GM06990 (cell line): ENCODE measurements at places on chromosomes 2 and 18.

GRCh38 chr2:180443888-180444287, 436.8 kb upstream of the CWC22 start:
- DNase-seq, result no peak

DNA sequence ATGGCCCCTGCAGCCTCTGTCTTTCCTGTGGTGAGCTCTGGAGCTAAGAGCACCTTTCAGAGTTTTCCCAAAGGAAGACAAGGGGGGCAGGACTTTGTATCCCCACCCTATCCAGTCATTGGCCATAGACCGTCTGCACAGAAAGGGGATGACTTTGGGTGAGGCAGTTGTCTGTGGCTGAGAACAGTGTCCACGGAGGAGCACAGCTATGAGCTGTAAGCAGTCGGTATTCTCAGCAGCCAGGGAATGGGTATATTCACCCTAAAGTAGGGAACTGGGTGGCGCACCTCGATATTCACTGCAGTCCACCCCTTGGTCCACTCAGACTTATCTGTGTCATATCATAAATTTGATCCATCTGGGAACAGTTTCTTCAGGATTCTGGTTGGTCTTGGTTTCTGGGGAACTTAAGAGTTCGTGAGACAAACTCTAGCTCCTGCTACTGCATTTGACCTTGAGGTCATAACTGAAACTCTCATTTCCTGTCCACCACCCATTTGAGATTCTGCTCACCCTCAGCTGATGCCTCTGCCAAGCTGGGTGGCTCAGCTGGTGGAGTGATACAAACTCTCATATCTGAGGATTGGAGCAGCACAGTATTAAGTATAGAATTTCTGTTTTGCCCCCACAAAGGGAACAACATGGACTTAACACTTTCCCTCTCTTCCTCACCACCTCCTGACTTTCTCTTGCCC, 45.2 kb upstream of the SCG2 start:
- DNase-seq, result no peak

- DNase-seq, result no peak
These were observed 129.9 kb downstream of the TANC1 start for GRCh38 chr2:159098361-159098760.

DNA sequence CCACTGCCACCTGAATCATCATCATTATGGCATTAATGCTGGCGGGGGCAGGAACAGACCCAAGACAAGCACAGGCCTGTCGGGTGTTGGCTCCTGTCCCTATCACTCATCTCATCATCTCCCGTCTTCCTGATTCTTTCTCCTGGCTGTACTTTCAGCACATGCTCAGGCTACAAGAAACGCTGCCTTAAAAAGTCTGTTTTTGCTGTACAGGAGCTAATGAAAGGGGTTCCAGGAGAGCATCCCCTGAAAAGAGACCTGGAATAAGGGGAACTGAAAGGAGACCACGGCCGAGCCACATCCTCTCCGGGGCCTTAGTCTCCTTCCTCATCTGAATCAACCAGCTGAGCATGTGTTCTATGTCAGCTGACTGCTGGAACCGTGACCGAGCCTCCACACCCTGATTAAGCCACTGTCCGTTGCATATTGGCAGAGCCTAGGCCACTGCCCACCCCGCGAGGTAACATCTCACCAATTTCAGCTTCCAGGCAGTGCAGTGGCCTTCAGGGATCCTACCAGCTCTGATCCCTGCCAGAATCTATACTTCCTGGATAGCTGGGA, 62.6 kb downstream of the DNMT3A start:
- peak; percentile 69 for DNase-seq

GRCh38 chr2:86621280-86621943, 2.3 kb downstream of the RNF103 start:
- peak; percentile 14 for DNase-seq

GRCh38 chr2:82837588-82838304, 1621.3 kb downstream of the SUCLG1 start:
- no peak for DNase-seq

DNA sequence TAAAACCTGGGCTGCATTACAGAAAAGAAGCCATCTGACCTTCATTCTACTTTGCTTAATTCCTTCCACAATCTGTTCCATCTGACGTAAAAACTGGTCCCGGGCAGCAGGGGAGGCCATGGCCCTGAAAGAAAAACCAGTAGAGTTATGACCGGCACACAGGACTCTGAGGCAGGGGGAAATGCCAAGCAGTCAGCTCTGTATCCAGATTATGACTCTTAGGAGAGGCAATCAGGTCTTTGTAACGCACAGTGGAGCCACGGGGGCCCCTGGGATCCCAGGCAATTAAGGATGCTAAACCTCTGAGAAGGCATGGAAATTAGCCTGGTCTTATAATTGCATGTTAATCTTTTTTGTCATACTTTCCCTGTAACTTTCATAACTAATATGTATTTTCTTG, 78.4 kb downstream of the CCDC93 start:
- DNase-seq, result no peak

DNA sequence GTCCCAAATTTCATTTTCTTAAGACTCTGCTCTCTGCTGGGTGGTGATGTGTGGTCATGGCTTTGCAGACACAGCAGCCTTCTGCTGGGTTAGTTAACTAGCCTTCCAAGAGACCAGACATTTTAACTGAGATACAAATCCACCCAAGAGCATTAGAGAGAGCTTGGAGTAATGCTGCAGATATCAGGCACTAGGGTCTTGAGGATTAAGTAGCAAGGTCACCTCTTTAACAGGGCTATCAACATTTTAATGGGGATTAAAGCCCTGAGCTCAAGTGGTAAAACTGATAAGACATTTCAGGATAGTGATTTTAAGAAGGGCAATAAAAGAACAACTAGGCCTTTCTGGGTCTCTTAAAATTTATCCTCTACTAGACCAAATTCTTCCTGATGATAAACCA, 461.2 kb downstream of the MEIS1 start:
- DNase-seq, result no peak

GRCh38 chr2:216777637-216778273, 82.1 kb downstream of the TNP1 start:
- peak; percentile 22 for DNase-seq

DNA sequence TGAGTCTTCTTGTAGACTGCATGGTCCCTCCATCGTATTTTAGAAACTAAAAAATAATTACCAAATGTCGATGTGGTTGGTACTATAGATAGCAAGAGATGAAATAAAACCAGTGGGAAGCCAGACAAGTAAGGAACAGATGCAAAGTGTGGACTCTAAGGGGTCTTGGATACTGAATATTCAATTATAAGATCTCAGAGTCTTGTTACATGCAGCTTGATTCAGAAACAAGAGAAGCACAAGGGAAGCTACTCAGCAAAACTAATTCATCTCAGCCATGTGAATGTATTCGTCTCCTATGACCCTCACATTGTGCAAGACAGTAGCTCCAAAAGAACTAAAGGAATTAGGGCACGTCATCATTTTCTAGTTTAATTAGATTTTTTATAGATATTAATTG, 80.9 kb downstream of the CDH20 start:
- DNase-seq, result no peak

DNA sequence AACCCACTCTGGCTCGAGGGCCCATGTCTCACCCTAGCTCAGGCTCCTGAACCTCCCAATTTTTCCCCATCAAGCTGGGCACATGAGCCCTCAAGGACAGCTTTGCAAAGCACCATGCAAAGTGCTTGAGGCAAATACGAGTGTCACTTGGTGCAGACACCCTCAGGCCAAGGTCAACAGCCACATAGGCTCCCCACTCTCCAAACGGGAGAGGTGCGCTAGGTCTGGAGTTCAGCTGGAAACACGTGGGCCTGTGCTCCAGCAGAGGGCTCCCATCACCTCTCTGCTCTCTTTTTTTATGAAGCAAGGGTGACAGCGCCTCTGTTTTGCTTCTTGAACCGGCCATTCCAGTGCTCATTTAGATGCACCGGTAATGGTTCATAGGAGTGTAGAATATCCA, 11.9 kb upstream of the ARHGAP25 start:
- DNase-seq, result no peak

GRCh38 chr2:169039702-169040101, 8.6 kb upstream of the ABCB11 start:
- no peak for DNase-seq

- no peak for DNase-seq
These were observed 98.0 kb downstream of the RND3 start for GRCh38 chr2:150389447-150389846.

GRCh38 chr2:86791573-86791972, 860 bp upstream of the CD8A start:
- no peak for DNase-seq

DNA sequence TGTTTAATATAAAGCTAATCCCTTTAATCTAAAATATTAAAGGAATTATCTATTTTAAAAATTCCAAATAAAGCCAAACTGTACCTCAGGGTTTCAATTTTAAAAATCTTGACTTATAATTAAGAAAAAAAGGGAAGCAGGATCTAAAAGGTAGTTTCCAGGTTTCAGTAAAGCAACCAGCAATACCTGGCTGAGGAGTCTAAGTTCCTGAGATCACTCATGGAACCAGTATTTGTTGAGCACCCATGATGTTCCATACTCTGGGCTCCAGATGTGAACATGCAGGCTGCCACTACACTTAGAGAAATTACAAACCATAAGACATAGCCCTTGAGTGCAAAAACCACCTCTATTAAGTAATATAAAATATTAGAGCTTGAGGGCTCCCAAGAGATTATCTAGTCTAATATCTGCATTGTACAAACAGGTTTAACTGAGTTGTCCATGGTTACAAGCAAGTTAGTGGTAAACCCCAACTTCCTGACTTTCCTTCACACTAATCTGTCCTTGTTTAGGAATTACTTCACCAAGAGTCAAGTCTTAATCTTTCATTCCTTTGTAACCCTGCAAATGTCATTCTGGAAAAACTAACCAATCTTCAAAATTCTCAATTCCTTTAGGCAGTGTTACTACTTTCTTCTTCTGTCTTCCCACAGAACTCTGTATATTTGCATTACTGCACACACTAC, 49.2 kb downstream of the CLASP1 start:
- peak; percentile 43 for DNase-seq

DNA sequence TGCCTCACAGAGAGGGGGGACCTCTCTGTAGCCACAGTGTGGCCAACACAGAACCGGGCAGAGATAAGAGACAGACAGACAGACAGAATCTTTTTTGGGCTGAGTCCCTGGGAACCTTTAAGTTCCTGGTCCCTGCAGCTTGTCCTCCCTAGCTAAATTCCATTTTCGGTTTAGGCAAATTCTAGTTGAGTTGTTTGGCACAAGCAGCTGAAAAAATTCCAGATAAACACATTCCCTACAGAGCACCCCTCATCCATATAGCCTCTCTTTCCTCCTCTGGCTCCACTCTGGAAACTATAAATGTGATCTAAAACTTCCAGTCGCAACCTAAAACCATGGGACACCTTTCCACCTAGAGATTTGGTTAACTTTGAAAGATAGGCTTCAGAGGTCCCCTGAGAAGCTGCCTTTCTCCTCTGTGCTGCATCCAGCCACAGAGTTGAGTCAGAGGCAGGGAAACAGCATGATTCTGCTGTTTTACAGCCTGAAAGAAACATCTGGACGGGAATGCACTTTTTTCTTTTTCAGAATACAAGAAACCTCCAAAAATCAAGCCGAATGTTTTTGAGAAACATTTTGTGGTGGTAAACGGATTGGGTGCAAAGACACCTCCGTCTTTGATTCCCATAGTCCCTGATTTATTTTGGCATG, 30.9 kb downstream of the SLC4A3 start:
- no peak for DNase-seq

GRCh38 chr2:66418381-66418780, 16.5 kb upstream of the MEIS1 start:
- DNase-seq, result no peak

DNA sequence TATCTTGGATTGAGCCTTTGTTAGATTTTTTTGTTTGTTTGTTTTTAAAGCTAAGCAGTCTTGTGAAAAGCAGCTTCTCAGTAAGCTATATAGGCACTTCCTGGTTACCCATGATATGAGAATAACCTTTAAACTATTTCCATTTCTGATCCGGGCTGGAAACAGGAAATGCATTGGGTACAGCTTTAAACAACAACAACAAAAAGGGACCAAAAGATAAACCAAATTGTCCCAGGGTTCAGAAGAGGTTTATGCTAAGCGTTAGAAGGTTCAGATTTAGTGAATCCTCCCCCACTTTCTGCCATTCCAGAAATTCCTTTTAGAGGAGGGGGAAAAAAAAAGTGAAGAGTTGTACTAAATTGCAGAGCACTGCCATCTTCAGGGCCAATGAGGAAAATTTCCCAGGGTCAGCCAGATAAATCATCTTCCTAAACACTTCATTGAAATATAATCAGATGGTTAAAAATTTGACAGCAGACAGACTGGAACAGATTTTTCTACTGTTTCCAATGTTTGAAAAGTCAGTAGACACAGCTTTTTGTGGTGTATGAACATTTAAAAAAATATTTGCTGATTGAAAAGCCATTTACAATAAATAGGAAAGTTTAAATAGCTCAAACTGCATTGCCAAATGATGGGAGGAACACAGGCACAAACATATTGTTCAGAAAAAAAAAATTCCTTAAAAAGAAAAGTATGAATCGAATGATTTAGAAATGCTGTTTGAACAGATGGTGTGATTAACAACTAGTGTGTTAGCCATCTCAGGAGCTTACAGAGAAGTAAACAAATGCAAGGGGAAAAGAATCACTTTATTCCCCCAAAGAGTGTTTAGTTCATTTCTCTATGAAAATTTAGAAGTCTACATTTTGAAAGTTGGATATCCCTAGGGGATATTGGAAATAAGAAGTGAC, 189.9 kb upstream of the TANK start:
- no peak for DNase-seq
